ENCODE measurements at places on chromosomes 3 and 15.
A peak's percentile ranks its signal among the peaks of the same experiment; 100 is the strongest.

- peak; percentile 67 for DNase-seq
These were observed 29.3 kb downstream of the FBN1 start for GRCh38 chr15:48616216-48616615.

GRCh38 chr3:51257870-51258269, 127.2 kb upstream of the MANF start:
- DNase-seq, result no peak

GRCh38 chr3:63279005-63279841, 1.1 kb downstream of the SYNPR start:
- DNase-seq, result no peak

DNA sequence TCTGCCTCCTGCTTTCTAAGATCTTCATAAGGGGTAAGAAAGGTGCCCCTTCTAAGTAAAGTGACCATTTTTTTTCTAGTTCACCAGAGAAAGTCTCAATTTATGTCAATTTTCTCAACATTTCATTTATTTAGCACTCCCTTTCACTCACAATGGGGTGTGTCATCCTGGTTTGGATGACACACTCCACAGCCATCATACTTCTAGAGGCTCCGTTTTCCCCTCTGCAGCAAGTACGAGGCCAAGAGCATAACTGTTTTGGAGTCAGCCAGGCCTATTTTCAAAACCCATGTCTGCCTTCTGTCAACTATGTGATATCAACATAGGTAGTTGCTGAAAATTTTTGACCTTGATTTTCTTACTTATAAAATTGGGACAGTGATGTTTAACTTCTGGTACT, 703.2 kb downstream of the NLGN1 start:
- DNase-seq, result no peak

DNA sequence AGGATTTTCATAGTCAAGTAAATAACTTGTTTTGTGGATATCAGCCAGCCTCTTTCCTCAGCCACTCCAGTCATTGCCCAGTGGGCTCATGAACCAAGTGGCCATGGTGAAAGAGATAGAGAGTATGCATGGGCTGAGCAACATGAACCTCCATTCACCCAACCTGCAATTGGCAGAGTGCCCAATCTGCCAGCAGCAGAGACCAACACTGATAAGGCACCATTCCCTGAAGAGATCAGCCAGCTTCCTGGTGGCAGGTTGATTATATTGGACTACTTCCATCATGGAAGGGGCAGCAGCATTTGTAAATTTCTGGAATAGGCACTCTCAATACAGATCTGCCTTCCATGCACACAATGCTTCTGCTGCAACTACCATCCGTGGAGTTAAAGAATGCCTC, 10.3 kb upstream of the MCF2L2 start:
- DNase-seq, result no peak

- DNase-seq, result no peak
These were observed 147.1 kb downstream of the NSMCE3 start for GRCh38 chr15:29122506-29122905.

DNA sequence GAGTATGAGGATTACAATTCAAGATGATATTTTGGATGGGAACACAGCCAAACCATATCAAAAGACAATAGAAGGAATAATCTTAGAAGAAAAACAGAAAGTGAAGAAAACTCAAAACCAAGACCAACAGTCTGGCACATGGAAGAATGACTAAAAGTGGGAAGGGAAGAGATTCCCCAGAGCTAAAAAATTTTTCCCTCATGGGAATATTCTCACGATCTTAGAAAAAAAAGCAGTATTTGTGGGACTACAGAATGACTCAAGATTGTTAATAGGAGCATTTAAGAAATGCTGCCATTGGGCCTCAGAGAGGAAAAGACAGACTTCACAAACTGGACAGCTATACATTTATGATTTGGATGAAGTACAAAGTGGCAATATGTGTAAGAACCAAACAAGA, 18.3 kb downstream of the OSTN start:
- DNase-seq, result no peak

GRCh38 chr3:190481779-190482178, 32.1 kb upstream of the TMEM207 start:
- DNase-seq, result no peak

DNA sequence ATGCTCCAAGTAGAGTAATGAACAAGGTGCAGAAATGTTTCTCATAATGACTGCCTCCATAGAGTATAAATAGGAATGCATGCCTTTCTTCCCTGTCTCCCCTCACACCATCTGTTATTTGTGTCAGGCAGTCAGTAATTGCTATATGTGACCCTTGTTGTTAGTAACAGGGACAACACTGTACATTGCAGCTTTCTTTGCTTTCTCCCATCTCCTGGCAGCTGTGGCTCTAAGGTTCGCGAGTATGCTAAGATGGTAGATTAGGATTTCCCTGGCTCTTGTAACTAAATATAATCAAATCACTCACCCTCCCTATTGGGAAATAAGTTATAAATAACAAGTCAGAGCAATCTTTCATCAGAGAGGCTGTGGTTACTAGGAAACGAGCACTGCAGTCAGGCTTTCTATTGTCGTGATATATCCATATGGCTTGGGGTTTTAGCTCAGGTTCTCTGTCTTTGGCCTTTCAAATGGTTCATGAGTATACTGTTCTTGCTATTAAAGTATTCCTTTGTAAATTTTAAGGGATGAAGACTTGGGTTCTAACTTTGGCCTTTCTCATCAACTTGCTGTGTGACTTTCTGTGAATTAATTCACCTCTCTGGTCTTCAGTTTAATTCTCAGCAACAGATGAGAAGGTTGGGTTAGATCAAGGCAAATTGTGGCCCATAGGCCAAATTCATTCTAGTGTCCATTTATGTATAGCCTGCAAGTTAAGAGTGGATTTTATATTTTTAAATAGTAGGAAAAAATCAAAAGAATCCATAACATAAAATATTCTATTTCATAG, 8.1 kb upstream of the MINDY4B start:
- DNase-seq, result peak; percentile 3

DNA sequence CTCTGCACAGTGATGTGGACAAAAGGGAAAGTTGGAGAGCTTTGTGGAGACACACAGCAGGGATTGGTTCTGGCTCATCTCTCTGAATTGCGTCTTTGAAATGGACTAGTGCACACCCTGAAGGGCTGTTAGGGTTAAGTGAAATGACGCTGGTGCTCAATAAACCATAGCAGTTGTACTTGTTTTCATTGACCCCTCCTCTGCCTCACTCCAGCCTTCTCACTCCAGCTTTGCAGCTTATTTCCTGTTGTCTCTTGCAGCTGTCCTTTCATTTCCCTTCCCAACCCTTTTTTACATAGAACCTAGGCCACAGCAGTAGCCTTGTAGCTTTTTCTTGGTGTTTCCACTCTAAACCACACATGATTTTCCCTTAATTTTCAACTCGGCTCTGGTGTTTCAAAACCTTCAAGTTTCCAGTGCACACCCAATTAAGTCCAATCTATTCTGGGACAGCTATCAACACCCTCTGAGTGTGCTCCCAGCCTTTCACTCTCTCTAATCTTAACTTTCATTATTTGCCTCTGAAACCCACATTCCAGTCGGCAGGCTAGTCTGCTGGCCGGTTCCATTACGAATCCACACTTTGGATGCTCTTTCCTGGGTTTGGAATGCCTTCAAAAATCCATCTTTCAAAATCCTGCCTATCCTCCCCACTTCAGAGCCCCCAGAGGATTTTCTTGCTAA, 6.4 kb downstream of the C3orf52 start:
- DNase-seq, result peak; percentile 15

DNA sequence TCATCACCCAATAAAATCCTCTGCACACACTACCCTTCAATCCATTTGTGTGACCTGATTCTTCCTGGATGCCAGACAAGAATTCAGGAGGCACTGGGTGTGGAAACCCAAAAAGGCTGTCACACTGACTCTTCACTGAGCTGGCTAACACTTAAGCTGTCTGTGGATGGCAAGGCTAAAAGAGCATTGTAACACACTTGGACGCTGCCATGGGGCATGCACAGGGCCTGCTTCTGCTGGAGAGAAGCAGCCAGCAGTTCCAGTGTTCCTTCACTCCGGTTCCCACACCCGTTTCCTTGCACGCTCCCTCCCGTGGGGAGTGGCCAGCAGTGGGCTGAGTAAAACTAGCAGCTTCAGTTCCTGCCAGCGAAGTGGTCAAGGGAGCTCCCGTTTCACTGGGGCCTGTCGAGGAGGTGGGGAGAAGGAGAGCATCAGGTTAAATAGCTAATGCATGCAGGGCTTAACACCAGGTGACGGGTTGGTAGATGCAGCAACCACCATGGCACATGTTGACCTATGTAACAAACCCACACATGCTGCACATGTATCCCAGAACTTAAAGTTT, 737.1 kb downstream of the FHIT start:
- no peak for DNase-seq

- peak; percentile 4 for DNase-seq
These were observed 31.0 kb downstream of the ACAP2 start for GRCh38 chr3:195411836-195412235.

GRCh38 chr3:113354307-113354706, 87.0 kb downstream of the CFAP44 start:
- no peak for DNase-seq

DNA sequence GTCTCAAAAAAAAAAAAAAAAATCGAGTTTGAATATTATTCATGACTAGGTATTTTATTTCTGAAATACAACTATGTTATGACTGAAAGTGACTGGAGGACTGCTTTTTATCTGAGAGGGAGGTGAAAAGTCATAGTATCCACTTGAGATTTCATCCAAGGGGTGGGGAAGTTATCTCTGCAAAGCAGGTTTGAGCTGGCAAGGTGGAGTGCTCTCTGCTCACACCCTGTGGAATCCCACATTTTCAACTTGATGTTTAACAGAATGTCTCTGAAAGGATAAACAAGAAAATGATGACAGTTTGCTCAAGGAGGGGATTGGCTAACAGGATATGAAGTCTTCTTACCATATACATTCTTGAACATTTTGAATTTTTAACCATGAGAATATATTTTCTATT, 27.3 kb upstream of the SEC62 start:
- no peak for DNase-seq

DNA sequence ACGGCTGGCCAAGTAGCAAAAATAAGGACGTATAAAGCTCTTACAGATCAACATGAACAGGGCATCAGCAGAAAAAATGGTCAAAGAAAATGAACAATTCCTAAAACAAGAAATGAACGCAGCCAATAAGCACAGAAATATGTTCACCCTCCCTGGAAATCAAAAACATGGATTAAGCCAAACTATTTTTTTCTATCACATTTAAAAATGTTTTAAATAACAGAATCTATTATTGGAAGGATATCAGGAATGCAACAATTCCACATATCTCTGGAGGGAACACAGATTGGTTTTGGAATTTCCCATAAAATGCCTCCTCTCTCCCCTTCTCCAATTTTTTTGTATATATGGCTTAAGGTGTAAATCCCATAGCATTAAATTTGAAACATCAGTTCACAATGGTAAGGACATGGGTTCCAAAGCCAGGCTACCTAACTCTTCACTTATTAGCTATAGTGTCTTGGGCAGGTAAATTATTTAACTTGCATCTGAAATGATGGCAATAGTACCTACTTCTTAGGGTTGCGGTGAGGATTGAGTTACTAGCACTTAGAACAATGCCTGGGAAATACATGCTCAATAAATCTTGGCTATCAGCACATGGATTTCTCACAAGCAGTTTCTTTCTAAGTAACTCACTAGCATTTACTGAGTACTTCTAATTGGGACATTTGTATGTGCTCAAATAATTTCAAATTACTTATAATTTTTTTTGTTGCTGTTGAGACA, 10.1 kb downstream of the UACA start:
- DNase-seq, result no peak

GRCh38 chr3:123624302-123624701, 39.4 kb upstream of the HACD2 start:
- DNase-seq, result no peak

DNA sequence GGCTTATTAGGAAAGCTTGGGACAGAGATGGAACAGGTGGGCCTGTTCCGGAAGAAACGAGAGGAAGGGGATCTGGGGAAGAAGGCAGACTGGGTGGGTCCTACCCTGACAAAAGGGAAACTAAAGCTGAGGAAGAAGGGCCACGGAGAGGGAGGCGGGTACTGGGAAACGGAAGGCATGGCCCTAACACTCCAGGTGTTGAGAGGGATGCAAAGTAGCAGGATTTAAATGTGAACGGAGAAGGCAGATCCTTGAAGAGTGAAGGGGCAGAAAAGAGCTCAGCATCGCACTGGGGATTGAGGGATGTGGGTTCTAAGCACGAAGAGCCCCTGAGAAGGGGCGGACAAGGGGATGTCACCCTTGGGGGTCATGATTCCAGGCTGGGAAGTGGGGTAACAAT, 735 bp downstream of the STIMATE start:
- no peak for DNase-seq

GRCh38 chr15:100002787-100003536, 269.7 kb upstream of the LYSMD4 start:
- DNase-seq, result no peak

DNA sequence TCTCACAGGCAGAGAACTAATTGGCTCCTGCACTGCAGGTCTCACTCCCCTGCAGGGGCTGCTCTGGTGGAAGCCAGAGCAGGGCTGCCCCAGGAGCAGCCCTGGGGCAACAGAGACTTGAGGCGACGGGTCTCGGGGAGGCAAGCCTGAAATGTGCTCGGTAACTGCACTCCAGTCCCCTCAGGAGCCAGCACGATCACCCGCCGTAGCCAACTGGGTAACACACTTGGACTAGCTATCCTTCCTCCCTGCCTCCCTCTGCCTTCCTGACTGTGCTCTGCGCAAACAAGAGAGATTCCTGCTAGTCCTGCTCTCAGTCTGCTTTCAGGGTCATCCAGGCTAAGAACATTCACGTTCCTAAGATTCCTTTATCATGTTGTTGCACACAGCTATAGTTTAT, 140.7 kb upstream of the NSMCE3 start:
- no peak for DNase-seq

GRCh38 chr3:87270908-87271700, 5.3 kb downstream of the POU1F1 start:
- no peak for DNase-seq

- DNase-seq, result peak; percentile 88
These were observed 4.6 kb downstream of the TSC22D2 start for GRCh38 chr3:150412561-150413231.

- DNase-seq, result no peak
These were observed 11.1 kb downstream of the SERP1 start for GRCh38 chr3:150535204-150535603.

- no peak for DNase-seq
These were observed 669.5 kb downstream of the SQOR start for GRCh38 chr15:46304321-46304720.
